Stimulated activated CD4-positive, alpha-beta T cell treated with anti-CD3 and anti-CD28 coated beads, Interleukin-4, amount 100 ng/mL, for 1 hour (primary cell): ENCODE measurements at places on chromosomes 6 and 20.

- no peak for DNase-seq
Observed at GRCh38 chr20:24629668-24630067, 160.2 kb downstream of the SYNDIG1 start.

DNA sequence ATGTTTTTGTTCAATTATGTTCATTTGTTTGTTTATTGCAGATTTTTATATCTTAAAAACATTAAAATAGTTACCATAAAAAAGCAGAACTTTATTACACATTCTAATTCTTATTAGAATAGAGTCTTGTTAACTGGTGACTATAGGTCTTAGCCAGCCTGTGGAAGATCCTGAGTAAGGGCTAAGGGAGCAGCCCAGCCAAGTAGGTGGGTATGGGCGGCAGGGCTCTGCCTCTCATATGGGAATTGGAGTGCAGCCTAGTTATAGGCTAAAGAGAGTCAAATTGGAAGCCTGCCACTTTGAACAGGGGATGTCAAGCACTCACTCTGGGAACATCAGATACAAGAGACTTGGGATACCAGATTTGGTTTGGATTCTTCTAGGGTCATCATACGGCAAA lies 10.5 kb upstream of the HSF2 start:
- DNase-seq: no peak

- no peak for DNase-seq
Observed at GRCh38 chr6:111301946-111302345, 181.1 kb downstream of the REV3L start.

- DNase-seq: no peak
Observed at GRCh38 chr6:56659721-56660380, 17.2 kb upstream of the DST start.

DNA sequence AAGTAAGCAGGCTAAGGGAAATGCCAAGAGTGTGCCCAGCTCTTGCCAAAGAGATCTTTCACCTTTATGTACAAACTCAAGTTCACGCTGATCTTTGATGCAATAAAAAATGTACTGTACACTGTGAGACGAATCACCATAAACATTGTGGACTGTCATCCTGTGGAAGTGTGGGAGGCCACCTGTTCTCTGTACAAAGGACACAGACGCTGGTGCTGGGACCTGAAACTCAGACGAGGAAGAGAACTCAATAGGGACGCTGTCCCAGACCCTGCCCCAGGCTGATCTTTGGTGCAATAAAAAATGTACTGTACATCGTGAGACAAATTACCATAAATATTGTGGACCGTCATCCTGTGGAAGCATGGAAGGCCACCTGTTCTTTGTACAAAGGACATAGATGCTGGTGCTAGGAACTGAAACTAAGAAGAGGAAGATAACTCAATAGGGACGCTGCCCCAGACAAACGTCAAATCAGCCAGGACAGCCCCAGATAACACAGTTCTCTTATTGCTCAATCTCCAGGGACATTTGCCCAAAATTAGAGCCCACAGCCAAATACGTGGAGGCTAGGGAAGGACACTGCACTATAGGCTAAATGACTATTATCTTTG lies 312.7 kb upstream of the SGK1 start:
- no peak for DNase-seq

DNA sequence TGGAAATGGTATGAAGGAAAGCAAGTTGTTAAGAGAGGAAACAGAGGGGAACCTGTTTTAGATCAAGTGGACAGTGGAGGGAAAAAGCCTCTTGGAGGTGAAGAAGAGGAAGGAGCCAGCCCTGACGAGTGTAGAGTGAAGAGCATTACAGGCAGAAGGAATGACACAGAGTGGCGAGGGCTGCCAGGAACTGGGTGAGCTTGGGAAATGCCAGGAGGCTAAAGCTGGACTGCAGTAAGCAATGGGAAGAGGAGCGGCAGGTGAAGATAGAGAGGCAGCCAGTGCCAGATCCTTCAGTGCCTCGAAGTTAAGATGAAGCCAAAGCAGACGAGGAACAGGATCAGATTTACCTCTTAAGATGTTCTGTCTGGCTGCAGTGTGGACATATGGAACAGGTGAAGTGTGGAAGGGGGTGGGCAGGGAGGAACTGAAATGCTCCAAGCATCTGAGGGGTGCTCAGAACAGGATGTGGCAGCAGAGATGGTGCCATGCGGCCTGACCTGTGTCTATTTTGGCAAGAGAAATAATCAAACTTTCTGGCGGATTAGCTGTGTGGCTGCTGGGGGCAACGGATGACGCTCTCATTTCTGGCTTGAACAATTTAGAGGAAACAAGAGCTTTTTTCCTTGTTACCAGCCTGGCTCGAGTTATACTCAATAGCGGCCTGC lies 748.4 kb downstream of the PTPRT start:
- no peak for DNase-seq

- no peak for DNase-seq
Observed at GRCh38 chr20:24370911-24371695, 98.3 kb upstream of the SYNDIG1 start.

DNA sequence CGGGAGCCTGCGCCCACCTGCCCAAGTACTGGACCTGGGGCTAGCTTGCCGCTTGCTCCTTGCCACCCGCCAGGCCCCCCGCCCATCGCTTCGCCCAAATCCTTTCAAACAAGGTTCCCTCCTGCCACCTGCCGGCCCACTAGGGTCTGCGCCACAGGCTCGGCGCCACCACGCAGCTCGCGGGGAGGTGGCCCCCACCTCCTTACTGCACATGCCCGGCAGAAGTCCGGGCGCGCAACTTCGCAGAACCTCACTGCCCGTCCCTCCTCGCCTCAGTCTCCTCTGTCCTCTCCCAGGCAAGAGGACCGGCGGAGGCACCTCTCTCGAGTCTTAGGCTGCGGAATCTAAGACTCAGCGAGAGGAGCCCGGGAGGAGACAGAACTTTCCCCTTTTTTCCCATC lies 11.2 kb downstream of the GNAS-AS1 start:
- peak; percentile 52 for DNase-seq

- DNase-seq: no peak
Observed at GRCh38 chr6:169082093-169082492, 171.6 kb downstream of the THBS2 start.

GRCh38 chr20:8589956-8590355 lies 457.9 kb downstream of the PLCB1 start:
- no peak for DNase-seq

- no peak for DNase-seq
Observed at GRCh38 chr6:39107641-39108040, 7.3 kb downstream of the SAYSD1 start.

GRCh38 chr6:127855542-127856159 lies 45.2 kb downstream of the THEMIS start:
- DNase-seq: peak; percentile 41

- DNase-seq: no peak
Observed at GRCh38 chr6:2990248-2990931, 9.3 kb upstream of the NQO2 start.

DNA sequence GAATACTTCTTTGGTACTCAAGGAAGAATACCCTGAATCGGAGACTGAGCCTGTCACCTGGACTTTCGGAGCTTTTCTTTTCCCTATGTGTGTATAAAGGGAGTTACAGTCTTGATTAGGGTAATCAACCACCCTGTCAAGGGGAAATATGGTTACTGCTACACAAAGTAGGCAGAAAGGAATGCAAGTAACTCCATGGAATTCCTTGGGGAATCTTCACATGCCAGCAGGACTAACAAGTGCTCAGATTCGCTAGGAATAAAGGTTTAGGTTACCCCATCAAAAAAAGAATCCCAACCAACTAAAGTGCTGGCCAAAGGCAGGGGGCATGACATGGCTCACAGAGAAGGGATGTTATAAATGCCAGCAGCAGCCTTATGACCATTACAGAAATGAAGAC lies 10.4 kb downstream of the KCNS1 start:
- DNase-seq: no peak

DNA sequence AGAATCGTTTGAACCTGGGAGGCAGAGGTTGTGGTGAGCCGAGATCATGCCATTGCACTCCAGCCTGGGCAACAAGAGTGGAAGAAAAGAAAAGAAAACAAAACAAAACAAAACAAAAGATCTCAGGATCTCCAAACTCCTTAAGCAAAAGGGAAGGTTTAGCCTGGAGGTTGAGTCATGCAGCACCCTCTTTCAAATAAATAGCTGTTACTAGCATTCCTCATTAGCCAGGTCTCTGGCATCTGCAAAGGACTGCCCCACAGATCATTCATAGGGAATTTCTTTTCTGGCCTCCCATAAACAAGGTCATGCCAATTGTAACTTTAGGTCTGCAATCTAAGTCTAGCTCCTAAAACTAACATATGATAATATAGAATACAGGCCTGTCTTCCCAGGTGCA lies 37.2 kb downstream of the EDN1 start:
- no peak for DNase-seq

DNA sequence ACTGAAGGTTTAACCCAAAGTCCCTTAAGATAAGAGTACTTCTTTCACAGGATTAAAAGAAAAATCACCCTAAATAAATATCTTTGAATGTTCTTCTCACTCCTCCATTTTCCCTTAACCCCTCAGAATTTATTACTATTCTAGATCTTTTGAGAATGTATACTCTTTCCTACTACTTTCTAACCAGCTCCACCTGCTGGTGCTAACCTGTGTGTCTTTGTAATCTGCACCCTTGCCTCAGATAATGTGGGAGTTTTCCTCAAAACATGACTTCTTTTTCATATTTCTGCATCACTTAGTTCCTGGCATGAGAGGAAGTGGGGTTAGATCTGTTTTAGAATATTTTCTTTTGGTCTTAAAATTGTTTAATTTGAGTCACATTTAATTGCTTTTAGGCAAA lies 394.2 kb downstream of the BMP2 start:
- DNase-seq: no peak
